ENCODE measurements at places on chromosomes 6 and 20.

GRCh38 chr6:44058617-44059358 is 68.5 kb downstream of the MRPL14 start:
- no peak for DNase-seq

GRCh38 chr6:71333697-71334096 is 45.1 kb downstream of the OGFRL1 start:
- no peak for DNase-seq

GRCh38 chr6:110662490-110663211 is 152.6 kb downstream of the CDK19 start:
- DNase-seq: no peak

GRCh38 chr6:15507746-15508145 is 155.1 kb downstream of the DTNBP1 start:
- DNase-seq: no peak

DNA sequence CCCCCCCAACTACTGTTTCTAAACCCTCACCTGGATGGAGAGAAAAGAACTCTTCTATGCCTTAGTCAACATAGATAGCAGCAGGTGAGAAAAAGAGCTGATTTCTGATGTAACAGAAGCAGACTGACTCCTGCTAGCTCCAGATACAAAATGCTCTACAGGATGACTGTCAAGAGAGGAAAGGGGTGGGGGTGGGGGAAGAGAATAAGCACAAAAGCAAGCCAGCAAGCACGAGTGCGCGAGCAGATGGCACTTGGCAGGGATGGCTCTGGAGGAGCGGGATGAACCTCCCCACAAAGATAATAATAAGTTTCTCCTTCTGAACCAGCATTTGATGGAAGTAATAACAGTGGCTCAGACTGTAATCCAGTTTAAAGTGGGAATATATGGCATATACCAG is 45.6 kb upstream of the SPDEF start:
- no peak for DNase-seq

GRCh38 chr6:27812805-27813492 is 99.2 kb downstream of the OR2B2 start:
- no peak for DNase-seq

DNA sequence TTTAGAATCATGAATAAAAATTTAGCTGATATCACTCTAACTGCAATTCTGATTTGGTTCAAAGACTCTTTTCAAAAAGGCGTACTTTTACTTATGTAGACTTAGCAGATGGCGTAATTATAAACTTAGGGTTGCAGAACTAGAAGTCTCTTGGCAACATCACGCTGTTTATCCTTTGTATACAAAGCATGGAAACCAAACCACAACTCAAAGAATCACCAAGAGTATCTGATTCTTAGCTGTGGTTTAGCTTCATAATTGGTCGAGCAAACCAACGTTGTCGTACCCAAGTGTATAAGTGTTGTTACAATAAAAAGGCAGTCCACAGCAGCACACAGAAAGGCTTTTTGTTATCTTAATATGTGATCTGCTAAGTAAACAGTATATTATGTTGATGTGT is 18.2 kb downstream of the STMND1 start:
- DNase-seq: no peak

GRCh38 chr20:6636209-6637159 is 131.0 kb upstream of the BMP2 start:
- DNase-seq: no peak

GRCh38 chr6:157763129-157763903 is 59.7 kb upstream of the SNX9 start:
- no peak for DNase-seq

- no peak for DNase-seq
These were observed 98.0 kb upstream of the NHSL1 start for GRCh38 chr6:138597336-138597735.
